ENCODE measurements at places on chromosomes 13 and 19.

DNA sequence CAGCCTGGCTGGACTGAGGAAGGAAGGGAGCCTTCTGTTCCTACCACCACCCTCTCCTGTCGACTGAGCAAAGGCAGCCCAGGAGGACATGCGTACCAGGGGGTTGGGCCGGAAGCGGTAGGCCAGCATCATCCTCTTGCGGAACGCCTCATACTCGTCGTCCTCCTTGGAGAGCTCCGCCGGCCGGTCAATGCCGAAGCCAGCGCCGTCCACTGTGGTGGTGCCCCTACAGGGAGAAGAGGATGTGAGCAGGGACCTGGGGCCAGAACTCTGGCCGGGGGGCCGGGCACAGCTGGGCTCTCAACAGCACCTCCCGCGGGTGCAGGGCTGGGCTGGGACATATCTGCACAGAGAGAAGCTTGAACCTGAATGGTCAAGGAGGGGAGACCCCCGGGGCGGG, 3.8 kb upstream of the TM6SF2 start:
- no peak for DNase-seq

- no peak for DNase-seq
Observed at GRCh38 chr19:18349524-18350128, 9.2 kb downstream of the PGPEP1 start.

GRCh38 chr13:55345224-55345623, 1795.5 kb upstream of the PRR20A start:
- DNase-seq: no peak

GRCh38 chr19:46616631-46617322, 8.1 kb downstream of the PTGIR start:
- DNase-seq: no peak
